ENCODE measurements at places on chromosomes 12 and 14.

GRCh38 chr12:89138048-89138852, 214.1 kb downstream of the DUSP6 start:
- DNase-seq = no peak

GRCh38 chr14:64763801-64764621, 59.8 kb downstream of the PLEKHG3 start:
- DNase-seq = no peak

GRCh38 chr14:21041676-21042433, at the start of gene RNASE7:
TSS of gene RNASE7 (plus strand) at chr14:21042362. CDS start at chr14:21042993, 631 bp downstream.
- no peak for DNase-seq

- no peak for DNase-seq
Measured at GRCh38 chr12:87929346-87929745, 99.9 kb downstream of the C12orf50 start.

GRCh38 chr12:124779161-124780141, 84.2 kb downstream of the SCARB1 start:
- no peak for DNase-seq

- no peak for DNase-seq
Measured at GRCh38 chr12:18990856-18991255, 138.7 kb upstream of the PLEKHA5 start.

- no peak for DNase-seq
Measured at GRCh38 chr12:3771853-3772252, 18.9 kb upstream of the CRACR2A start.

- no peak for DNase-seq
Measured at GRCh38 chr12:74120644-74121043, 417.0 kb upstream of the ATXN7L3B start.

- no peak for DNase-seq
Measured at GRCh38 chr14:72716476-72716875, 177.4 kb downstream of the DPF3 start.

- no peak for DNase-seq
Measured at GRCh38 chr14:70317969-70318634, 41.4 kb downstream of the COX16 start.

DNA sequence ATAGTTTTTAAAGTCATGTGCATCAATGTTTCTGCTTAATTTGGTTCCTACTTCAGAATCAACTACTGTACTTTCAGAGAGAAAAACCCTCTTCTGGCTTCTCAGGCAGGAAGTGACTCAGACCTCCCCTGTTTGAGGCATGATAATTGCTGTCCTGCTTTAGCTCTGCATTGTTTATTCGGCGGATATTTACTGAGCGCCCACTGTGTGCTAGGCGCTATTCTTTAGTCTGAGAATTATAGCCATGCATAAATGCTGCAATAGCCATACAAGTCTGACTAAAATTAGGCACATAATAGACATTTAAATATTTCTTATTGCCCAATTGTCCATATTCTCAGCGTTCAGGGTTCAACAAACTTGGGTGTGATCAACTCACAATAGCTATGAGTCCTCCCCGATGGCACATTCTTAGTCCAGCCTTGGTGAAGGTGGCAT, 6.1 kb upstream of the AMIGO2 start:
- DNase-seq = no peak

GRCh38 chr12:120668868-120669840, 17.8 kb upstream of the MLEC start:
- DNase-seq = no peak

- DNase-seq = no peak
Measured at GRCh38 chr12:27226407-27226929, 17.6 kb upstream of the STK38L start.

GRCh38 chr12:6375269-6376078, at the start of gene SCNN1A:
TSS of gene SCNN1A (minus strand) at chr12:6375563. CDS start at chr12:6374783, 780 bp downstream.
- DNase-seq = no peak

DNA sequence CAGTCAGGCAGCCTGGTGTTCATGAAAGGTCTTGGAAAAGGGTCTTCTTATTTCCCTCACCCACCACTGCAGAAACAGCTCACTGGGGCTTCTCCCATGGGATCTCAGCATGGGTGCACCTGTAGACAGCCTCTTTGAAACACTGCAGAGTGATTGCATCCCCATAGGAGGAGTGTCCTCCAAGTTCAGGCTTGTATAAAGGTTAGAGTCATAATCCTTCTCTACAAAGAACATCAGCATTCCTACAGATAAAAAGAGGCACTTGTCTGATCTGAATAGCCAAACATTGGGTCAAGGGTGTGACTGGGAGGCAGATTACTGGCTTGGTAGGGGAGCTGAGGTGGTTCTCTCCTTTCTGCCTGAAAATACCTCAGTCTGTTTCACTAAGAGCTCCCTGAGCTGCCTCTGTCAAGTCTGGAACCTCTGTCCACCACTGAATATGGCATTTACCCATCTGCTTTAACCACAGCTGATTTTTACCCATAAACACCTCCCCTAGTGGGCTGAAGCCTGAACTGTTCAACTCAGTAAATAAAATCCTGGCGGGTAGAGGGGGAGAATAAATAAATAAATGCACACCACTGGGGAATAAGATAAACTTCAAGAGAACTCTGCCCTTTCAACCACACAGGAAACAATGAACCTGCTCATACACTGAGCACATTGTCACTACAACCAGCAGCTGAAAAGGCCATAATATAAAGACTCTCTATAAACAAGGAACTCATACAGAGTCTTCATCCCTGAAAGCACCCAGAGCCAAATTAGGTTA, 120.7 kb upstream of the SCAF11 start:
- DNase-seq = no peak

GRCh38 chr12:119672194-119672593, 4.3 kb downstream of the PRKAB1 start:
- DNase-seq = no peak

DNA sequence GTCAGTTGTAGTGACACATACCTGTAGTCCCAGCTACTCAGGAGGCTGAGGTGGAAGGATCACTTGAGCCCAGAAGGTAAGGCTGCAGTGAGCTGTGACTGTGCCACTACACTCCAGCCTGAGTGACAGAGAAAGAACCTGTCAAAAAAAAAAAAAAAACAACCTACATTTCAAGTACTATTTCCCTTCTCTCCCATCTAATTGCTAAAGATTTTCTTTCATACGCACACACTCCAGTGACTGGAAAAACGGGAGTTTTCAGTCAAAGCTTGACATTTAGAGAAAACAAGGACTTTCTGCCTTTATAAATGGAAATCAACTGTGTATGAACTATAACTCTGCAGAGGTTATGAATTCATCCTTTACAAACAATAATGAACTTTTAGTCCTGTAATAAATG, 25.9 kb downstream of the GPHB5 start:
- no peak for DNase-seq

- no peak for DNase-seq
Measured at GRCh38 chr12:92673756-92674155, 29.0 kb upstream of the PLEKHG7 start.

DNA sequence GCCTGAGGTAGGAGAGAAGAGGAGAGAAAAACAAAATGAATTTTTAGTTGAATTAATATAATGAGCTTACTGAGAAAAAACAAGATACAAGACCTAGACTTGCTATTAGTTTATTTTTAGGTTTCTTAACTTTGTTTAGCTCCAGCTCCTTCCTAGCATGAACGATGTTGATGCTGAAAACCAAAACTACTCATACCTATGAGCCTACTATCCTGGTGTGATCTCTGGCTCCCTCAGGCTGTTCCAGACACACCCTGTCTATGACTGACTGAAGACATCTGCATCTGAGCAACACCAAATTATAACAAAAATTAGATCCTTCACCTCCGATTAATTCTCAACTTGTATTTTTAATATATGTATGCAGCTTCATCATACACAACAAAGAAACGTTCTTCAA, 190.4 kb downstream of the SLC5A8 start:
- no peak for DNase-seq

DNA sequence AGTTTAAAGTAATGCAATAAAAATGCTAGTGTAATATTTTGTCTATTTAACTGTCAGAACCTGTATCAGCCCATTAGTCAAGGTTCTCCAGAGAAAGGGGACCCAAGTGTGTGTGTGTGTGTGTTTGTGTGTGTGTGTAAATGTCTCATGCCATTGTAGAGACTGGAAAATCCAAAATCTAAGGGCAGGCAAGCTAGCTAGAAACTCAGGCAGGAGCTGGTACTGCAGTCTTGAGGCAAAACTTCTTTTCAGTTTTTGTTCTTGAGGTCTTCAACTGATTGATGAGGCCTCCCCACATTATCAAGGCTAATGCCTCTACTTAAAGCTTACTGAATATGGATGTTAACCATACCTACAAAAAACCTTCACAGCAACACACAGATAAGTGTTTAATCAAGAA, 126.7 kb downstream of the PRKD1 start:
- DNase-seq = no peak

DNA sequence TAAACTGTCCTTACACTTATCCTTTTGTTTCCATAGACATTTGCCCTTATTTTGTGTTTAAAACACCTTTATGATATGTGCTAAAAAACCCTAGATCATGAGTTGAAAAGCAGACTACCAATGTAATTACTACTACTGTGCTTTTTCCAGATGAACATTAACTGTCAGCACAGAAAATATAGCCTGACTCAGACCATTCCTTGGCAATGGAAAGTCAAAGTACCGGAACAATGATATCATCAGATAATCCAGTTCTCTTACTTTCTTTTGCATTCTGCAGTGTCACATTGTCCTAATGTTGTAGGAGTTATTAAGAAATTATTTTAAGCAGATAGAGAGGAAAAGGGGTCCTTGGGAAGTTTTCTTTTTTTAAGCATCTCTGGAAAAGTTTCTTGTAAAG, 1189.0 kb upstream of the FLRT2 start:
- no peak for DNase-seq

DNA sequence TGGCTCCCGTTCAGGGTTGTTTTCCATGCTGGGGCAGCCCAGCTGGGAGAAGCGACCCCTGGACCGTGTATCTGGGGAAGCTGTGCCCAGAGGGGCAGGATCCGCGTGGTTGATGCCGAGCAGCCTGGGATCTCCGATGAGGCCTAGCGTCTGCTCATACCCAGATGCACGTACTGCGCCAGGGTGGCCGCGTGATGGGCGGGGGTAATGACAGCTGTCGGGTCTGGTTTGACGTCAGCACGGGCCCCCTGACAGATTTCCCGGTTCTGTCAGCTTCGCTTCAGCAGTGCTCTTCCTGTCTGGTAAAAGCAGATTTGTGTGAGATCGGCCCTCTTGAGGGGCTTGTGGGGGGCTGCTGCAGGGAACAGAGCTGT, 147.3 kb downstream of the TSPAN9 start:
- no peak for DNase-seq

DNA sequence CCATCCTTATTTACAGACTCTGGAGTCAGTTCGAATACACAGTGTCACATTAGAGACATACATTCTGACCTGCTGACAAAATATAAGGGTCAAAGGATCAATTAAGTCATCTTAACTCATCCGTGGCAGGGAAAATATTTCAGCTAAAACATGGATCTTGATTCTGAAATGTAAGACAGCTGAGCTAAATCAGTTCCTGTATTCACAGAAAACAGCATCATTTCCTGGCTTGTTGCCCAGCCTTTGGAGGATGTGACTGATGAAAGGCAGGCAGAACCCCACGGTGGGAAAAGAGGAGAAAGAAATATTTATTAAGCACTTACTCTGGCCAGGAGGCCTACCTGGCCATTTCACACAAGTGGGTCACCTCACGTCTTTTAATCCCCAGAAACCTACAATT, 101.9 kb downstream of the GAS2L3 start:
- DNase-seq = no peak

GRCh38 chr14:31084385-31084784, 58.2 kb upstream of the STRN3 start:
- no peak for DNase-seq

DNA sequence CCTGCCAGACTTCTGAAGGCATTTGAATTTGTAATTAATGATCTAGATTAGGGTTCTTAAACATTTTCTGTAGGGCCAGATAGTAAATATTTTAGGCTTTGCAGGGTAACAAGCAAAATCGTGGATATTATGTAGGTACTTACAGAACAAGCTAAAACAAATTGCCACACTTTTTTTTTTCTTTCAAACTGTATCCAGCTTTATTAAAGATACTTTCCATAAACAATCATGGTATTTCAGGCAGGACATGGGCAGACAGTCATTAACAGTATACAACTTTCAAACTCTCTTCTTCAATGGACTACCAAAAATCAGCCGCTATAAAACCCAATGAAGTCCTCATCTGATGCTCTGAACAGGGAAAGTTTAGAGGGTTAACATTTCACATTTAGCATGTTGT, 9.6 kb downstream of the TRMT5 start:
- DNase-seq = no peak

DNA sequence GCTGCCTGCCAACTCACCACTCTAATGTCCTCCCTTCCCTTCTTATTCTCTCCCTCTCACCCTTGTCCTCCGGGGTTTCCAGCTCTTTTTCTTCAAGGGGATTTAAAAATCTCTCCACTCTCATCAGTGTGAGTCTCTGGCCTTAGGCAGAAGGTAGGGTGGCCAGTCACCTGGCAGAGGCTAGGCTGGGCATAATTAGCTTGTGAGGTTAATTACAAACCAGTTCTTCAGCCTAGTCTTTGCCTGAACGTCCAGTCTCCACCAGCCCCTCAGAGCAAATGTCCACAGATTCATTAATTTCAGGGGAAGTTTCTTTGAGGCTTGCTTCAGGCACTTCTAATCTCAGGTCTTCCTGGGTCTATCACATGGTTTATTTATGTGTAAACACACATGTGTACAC, 6.7 kb downstream of the KRT7 start:
- no peak for DNase-seq

DNA sequence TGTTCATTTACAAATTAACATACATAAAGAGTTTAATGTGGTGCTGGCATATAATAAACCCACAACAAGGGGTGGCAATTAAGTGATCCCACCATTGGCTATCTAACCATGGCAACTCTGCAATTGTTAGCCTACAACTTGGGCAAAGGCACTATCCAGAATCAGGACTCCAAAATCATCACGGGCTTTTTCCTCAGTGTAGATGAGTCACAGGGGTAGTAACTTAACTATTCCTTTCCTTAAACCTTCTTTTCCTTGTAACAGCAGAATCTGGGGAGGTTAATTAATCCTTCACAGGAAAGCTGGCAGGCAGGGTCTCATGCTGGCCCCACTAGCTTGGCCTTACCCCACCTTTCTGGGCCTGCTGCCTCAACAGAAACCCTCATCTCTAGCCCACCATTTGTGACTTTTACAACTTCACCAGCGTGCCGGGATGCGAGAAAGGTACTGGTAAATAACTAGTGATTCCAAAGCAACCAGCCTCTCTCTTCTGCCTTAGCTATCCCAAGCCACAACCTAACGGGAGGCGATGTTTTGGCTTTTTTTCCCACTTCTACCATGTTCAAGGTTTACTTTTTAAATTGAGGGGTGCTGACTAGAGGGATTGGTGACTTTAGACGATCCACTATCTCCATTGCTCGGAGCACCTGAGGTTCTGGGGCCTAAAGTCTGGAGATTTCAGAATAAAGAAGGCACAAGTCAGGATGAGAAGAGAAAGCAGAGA, 744 bp downstream of the ATP5MC2 start:
- DNase-seq = no peak

GRCh38 chr14:104602933-104603325, 1.6 kb downstream of the TMEM179 start:
- no peak for DNase-seq

DNA sequence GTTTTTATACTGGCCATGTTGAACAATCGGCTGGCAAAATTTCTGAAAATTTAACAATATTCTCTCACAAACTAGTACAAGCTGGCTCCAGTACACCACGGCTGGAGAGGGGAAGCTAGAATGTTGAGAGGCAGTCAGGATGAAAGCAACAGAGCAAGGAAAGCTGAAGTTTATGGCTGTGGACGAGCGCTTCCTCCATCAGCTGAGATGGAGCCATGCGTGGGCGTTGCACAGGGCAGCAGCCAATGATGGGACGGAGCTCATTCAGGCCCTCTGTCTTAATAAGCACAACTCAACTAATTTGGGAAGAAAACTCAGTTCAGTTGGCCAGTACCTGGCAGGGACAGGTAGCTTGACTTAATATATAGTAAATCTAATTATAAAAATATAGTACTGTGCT, 14.1 kb upstream of the DCP1B start:
- no peak for DNase-seq
